Stimulated activated CD4-positive, alpha-beta T cell treated with anti-CD3 and anti-CD28 coated beads, Interleukin-15, amount 100 ng/mL, for 1 hour (primary cell): ENCODE measurements at places on chromosomes 5 and 9.

- DNase-seq: no peak
These were observed 40.2 kb downstream of the NTNG2 start for GRCh38 chr9:132201780-132202703.

GRCh38 chr5:1299961-1300360 lies 5.1 kb upstream of the TERT start:
- DNase-seq: no peak

DNA sequence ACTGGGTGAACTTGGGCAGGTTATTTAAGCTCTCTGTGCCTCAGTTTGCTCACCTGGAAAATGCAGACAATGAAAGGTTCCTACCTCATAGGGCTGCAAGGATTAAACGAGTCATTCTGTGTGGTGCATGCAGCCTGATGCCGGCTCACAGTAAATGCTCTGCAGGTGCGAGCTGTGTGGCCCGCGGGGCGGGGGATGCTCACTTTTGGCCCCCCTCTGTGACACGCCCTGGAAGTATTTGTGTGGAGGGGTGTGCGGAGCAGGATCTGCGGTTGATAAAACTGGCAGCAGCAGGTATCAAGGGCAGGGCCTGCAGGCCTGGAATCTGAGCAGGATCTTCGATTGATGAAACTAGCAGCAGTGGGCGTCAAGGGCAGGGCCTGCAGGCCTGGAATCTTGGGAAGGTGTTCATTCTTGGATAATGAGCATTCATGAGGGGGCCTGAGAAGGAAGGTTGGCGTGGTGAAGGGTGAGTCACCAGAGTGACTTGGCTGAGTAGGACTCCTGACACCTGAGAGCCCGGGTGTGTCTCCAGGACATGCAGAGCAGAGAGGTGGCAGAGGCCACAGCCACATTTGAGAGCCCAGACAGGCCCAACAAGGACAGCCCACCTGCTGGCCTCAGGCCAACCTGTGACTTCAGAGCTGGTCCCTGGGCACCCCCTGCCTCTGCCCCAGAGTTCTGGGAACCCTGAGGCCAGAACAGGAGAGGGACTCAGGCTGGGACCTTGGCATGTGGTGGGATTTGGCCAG lies 11.9 kb downstream of the UNC5A start:
- DNase-seq: no peak

GRCh38 chr9:133122935-133123611 lies 2.0 kb upstream of the RALGDS start:
- DNase-seq: no peak

DNA sequence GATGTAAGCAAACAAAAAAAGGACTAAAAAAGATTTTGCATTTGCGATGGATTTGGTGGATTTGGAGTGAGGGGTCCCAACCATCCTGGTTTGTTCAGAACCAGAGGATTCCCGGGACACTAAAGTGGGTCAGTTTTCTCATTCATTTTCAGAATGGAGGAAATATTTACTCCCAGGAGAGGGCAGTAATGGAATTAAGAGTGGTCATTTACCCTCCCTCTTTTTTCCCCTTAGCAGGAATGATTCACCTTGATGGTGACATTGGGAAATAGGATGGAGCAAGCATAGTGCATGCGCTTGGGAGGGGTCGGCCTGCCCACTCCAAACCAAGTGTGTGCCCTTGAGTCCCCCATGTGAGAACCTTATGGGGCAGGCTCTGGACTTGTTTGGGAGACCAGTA lies 164.2 kb upstream of the PUM3 start:
- DNase-seq: no peak

- no peak for DNase-seq
These were observed 54.1 kb downstream of the SLC1A3 start for GRCh38 chr5:36660397-36661049.

GRCh38 chr5:160799184-160799583 lies 52.8 kb downstream of the ATP10B start:
- no peak for DNase-seq

GRCh38 chr5:68529581-68529980 lies 314.0 kb downstream of the PIK3R1 start:
- no peak for DNase-seq

DNA sequence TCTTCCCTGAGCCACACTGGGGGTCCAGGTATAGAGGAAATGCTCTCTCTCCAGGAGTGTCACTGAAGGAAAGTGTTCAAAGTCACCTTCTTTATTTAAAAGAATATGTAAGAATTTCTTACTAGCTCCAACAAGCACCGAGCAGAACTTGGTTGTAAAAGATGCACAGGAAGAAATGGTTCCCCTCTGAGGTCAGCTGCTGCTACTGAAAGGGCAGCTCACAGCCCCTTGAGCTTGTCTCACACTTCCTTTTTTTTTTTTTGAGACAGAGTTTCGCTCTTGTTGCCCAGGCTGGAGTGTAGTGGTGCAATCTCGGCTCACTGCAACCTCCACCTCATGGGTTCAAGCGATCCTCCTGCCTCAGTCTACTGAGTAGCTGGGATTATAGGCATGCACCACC lies 77.2 kb downstream of the PRRT1B start:
- no peak for DNase-seq

GRCh38 chr9:129322022-129322621 lies 144.1 kb upstream of the IER5L start:
- DNase-seq: no peak

DNA sequence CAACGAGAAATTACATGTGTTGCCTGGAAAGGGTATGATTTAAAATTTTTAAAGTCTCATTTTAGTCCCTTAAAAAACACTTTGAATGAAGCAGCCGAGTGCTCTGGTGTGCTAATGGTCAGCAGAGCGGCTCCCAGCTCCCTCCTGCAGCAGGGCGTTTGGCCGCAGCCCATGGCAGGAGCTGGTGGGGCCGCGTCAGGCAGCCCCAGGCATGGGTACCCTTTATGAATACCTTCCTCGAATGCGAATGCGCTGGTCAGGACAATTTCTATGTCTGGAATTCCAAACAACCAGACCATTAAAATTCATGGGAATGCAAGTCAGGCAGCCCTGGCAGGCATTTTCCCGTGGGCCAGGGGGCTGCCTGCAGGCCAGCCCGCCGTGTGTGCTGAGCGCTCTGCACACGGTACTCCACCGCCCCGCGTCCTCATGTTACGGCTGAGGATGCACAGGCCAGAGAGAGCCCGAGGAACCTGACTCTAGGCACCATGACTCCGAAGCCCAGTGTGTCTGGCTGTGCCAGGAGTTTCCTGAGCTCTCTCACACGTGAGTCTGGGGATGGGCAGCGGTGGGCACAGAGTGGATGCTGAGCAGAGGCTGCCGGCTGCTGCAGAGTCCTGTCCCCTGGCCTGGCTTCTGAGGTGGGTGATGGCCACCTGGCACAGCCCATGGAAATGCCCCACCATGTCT lies 123.7 kb downstream of the WNK2 start:
- no peak for DNase-seq

DNA sequence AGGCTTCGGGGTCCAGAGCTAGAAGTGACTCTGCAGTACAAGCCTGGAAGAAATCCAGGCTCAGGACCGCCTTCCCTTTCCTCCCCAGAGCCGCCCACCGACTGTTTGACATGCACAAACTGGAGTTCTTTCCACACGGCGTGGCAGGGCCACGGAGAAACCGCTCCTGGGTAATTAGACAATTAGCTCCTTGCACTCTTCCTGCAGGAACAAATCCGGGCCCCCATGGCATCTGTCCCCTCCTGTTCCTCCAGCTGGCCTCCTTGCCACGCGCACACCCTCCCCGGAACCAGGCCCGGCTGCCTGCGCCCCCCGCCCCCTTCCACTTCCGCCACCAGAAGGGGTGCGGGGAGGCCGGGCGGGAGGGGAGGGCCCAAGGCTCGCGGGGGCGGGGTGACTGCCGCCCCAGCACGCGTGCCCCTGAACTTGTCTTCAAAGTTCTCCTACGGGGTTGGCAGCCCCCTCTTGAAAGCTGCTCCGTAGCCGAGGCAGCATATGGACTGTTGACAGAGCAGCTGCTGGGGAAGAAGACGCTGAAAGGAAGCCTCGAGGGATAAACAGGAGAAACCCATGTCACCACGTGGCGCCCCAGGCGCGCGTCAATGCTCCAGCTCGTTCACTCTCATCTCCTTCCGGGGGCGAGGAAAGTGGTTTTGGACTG lies 74.3 kb downstream of the SEC61B start:
- DNase-seq: peak; percentile 16

- DNase-seq: no peak
These were observed 114.5 kb upstream of the SPRY4 start for GRCh38 chr5:142439207-142439860.

GRCh38 chr5:104456122-104456521 lies 893.5 kb upstream of the NUDT12 start:
- no peak for DNase-seq

GRCh38 chr9:137271696-137272076 lies 5.8 kb upstream of the TOR4A start:
- DNase-seq: no peak

DNA sequence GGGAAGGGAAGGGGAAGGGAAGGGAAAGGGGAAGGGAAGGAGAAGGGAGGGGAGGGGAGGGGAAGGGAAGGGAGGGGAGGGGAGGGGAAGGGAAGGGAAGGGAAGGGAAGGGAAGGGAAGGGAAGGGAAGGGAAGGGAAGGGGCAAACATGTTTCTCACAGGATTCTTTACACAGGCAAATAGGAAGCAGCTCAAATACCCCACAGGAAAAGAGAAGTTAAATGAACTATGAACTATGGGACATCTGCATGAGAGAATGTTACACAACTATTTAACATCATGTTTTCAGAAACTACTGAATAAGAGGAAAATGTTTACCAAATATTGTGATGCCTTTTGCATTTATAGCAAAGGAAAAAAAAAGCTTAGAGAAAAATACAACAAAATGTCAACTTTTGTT lies 125.4 kb upstream of the SLC30A5 start:
- no peak for DNase-seq
